ENCODE measurements at places on chromosomes 4 and X. TPM values are rescaled to one million over a fixed set of nuclear protein-coding genes. Genes with fewer than 3 reads are reported as not detected.

Gene PAGE2B
- total RNA-seq: not detected

Gene CACNA1F
- total RNA-seq: not detected

Gene RRH
- total RNA-seq: 0.08 TPM

Gene TXK
- not detected for total RNA-seq

Gene MAP7D2
- not detected for total RNA-seq

Gene PNMA6F
- not detected for total RNA-seq

Gene USP51
- 0.30 TPM for total RNA-seq

Gene HSPA4L
- 2.3 TPM for total RNA-seq

Gene MAGEA2B
- not detected for total RNA-seq

Gene TCEAL7
- total RNA-seq: 5.9 TPM

Gene COL25A1
- 0.15 TPM for total RNA-seq

Gene C4orf50
- total RNA-seq: not detected

Gene TMPRSS11F
- total RNA-seq: not detected

Gene HDX
- 2.9 TPM for total RNA-seq

Gene LANCL3
- total RNA-seq: not detected

Gene GPR34
- not detected for total RNA-seq

Gene MMRN1
- total RNA-seq: 0.35 TPM

Gene IRF2
- 14.6 TPM for total RNA-seq

Gene RAPGEF2
- total RNA-seq: 70.6 TPM

Gene DOCK11
- 16.5 TPM for total RNA-seq

Gene MGST2
- 1.4 TPM for total RNA-seq

Gene GRIPAP1
- 27.9 TPM for total RNA-seq

Gene MAML3
- total RNA-seq: 1.1 TPM

Gene ZFP42
- total RNA-seq: not detected

Gene SMIM10L2A
- total RNA-seq: 0.35 TPM

Gene IBSP
- not detected for total RNA-seq

Gene MSX1
- total RNA-seq: 1.9 TPM

Gene GPR119
- not detected for total RNA-seq

Gene ADRA2C
- 1.4 TPM for total RNA-seq

Gene CYSLTR1
- not detected for total RNA-seq

Gene C1GALT1C1
- total RNA-seq: 22.5 TPM

Gene TCEAL5
- total RNA-seq: not detected

Gene MAGEA12
- not detected for total RNA-seq

Gene PPP2R2C
- not detected for total RNA-seq

Gene MAGEA9B
- total RNA-seq: not detected

Gene HOPX
- total RNA-seq: 0.23 TPM

Gene SLC49A3
- 1.1 TPM for total RNA-seq

Gene VCX3B
- not detected for total RNA-seq

All from smooth muscle cell of the coronary artery (primary cell).